SW 1271 (cell line): ENCODE measurements at places on chromosomes 12 and 14.

DNA sequence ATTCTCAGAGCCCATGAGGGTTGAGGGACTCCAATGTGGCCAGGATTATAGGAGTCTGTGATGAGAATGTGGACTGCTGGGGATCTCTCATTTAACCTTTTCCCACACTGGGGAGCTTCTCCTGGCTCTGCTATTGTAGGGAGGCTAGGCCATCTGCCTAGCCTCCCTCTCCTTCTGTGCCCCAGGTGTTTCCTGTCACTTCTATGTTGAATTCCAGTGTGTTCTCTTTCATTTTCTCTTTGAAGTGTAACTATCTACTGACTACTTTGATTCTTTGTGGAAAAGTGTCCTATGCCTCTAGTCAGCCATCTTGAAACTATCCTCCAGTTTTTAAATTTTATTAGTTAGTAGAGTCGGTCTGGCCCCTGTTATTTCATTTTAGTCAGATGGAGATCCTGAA is 53.4 kb upstream of the ABCD2 start:
- DNase-seq: no peak

- no peak for DNase-seq
Observed at GRCh38 chr12:91617818-91618217, 435.2 kb upstream of the DCN start.

DNA sequence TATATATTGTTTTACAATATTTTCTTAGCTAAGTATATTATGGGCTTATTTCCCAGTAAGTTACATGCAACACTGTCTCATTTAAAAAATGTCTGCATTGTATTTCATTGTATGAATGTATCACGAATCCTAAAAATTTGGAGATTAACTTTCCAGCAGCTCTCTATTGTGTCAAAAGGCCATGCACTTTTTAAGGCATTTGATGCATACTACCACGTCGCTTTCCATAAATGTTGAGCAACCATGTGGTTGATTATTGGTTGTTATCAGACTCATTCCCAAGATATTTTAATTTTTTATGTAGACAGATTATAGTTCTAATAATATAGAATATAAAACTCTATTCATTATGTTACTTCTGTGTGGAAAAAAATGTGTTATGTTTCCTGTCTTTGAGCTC is 79.9 kb downstream of the SMOC1 start:
- DNase-seq: no peak

- DNase-seq: no peak
Observed at GRCh38 chr14:72700338-72701236, 193.3 kb downstream of the DPF3 start.

DNA sequence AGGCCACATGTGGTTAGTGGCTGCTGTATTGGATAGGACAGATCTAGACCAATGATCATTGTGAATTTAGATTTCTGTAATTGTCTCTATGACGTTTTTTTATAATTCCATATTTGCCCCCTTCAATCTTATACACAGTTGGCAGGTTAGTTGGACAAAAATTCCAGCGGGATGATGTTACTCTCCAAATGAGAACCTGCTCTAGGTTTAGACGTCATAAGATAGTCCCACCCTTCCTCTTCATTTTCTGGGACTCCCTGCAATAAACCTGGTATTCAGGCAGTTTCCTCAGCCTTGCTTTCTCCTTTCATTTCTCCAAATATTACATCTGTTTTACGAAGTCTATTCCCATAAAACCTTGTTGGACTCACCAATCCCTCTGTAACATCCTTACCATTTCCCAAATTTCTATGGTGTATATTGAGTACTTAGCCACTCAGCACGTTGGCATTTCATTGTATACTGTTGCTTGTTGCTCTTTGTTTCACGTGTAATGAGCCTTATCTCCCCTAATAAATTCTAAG is 10.2 kb downstream of the FBXO34 start:
- no peak for DNase-seq

DNA sequence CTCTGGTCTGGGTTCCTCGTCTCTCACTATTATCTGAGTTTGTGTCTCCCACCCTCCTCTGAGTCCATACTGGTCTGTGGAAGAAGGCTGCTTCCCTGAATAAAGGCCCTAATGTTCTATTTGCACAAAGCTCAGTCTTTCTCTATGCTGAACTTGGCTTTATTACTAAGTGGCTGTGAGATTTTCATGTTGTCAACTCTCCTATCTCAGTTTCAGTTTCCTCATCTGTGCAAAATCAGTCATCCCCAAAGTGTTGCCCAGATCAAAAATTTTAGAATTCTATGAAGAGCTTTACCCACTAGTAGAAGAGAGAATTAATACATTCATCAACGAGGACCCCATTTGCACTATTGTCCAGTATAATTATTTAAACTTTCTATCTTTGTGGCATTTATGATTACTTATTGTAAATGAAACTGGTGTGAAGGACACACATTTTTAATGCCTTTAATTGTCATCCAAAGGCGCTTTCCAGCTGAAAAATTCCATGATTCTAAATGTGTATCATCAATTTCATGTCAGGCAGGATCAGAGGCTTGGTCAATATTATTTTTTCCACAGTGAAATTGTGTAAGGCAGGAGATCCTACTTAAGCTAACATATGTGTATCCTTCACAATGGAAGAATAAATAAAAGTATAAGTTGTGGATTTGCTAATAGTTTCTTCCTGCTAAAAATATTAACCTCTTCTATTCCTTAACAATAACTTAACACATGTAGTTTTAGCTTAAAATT is 79.1 kb upstream of the EEA1 start:
- no peak for DNase-seq

DNA sequence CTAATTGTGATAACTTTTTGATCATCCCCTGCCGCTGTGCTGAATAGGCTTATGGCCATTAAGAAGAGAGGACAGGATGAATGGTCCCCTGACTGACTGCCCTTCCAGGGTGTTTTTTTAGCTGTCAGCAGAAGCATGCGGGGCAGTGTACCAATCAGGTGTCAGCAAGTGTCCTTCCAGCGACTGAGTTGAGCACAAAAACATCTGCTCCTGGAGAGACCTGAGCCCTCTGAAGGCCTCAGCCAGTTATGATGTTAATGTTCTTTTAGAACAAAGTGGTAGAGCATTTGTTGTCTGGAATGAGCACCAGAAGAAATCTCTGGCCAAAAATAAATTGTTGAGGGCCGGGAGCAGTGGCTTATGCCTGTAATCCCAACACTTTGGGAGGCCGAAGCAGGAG is 37.5 kb downstream of the P2RX7 start:
- no peak for DNase-seq

DNA sequence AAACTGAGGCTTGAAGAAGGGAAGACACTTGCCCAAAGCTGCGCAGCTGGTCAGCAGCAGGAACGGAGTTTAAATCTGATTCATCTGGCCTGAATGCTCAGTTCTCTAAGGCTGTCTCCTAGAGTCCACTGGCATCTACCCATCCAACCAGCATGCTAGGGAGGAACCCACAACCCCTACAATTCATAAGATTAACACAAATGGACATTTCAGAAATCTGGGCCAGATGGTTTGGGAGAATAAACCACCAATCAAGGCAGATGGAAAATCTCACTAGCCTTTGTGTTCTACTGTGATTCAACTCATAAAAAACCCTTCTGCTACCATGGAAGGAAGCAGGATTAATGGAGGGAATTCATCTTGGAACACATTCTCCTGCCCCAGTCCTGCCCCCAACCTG is 67.8 kb downstream of the WSCD2 start:
- no peak for DNase-seq
